ENCODE measurements at places on chromosomes 6 and 20.

DNA sequence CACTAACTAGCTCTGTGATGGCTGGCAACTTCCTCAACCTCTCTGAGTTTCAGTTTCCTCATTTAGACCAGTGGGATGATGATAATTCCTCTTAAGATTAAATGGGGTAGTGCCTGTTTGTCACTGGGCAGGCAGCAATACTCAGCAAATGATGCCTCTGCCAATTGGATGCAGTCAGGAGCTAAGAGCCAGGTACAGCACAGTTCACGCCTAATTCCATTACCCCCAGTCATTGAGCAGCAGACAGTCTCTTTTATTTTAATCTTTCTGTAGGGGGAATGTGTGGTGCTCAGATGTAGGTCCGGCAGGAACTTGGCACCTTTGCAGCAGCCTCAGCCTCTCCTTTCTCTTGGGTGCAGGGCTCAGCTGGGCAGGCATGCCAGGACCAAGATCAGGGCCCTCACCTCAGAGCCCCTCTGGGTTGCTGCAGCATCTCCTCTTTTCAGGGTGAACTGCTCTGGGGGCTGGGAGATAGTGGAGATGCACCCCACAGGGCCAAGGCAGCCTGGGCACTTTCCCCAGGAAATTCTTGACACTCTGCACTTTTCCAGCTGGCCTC, 243.8 kb downstream of the LRFN2 start:
- DNase-seq, result no peak

- no peak for DNase-seq
These were observed 105.5 kb upstream of the FERMT1 start for GRCh38 chr20:6228302-6228843.

- no peak for DNase-seq
These were observed 12.8 kb upstream of the SGK2 start for GRCh38 chr20:43545837-43546578.

GRCh38 chr6:35708585-35708984, 19.9 kb upstream of the FKBP5 start:
- DNase-seq, result no peak

GRCh38 chr6:43867996-43868395, 98.0 kb downstream of the VEGFA start:
- no peak for DNase-seq

GRCh38 chr6:91278416-91278815, 691.5 kb upstream of the MAP3K7 start:
- no peak for DNase-seq

- DNase-seq, result no peak
These were observed 359.0 kb downstream of the BCKDHB start for GRCh38 chr6:80465513-80465912.

- no peak for DNase-seq
These were observed 118.4 kb downstream of the ANKRD60 start for GRCh38 chr20:58109918-58110635.

- no peak for DNase-seq
These were observed 4.0 kb downstream of the HRH3 start for GRCh38 chr20:62215991-62216635.

DNA sequence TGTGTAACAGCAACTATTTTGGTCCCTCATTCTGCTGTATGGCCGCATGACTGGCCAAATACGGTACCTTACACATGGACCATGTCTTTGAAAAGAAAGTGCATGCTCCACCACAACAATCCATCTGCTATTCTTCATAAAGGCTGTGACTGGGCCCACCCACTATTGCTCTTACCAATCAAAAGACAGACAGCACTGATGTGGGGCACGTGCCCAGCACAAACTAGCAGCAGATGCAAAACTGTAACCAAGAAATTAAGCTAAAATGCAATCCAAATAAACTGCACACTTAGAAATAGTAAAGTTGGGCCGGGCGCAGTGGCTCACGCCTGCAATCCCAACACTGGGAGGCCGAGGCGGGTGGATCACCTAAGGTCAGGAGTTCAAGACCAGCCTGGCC, 20.5 kb downstream of the MDN1 start:
- DNase-seq, result no peak

DNA sequence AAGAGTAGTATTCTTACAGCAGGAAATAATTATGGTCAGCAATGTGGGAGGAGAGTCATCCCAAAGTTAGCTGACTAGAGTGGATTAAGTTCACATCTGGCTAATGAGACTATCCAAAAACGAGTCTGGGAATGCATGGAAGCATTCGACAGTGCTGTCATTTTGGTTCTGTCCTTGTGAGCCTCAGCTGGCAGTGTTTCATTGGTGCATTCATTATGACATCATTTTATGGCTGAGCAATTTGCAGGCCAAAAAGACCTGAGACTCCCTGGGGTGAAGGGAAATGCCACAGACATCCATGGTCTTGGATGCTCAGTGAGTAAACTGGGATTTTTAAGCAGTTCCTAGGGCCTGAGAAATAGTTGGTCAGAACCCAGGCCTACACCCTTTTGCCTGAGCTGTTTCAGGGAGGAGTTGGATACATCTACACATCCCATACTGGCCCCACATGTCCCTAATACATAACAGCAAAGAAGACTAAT, 196.4 kb upstream of the CCN2 start:
- DNase-seq, result no peak

DNA sequence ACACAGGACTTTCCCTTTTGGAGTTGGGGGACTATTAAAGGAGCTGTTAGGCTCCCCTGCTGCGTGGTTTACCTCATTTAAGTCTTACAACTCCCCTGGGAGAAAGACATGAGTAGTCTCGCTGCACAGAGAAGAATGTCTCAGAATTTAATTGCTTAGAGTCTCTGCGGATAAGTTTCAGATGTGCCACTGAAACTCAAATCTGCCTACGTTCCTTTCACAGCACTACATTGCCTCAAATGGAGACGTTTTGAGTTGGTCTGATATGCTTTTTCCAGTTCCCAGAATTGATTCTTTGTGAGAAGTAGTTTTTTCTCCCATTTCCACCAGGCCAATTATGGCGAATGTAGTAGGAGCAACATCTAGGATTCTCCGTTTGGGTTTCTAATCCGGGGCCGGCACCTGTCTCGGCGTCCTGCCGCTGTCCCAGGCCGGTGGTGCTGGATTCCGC, 532 bp upstream of the SLC35F1 start:
- DNase-seq, result no peak

GRCh38 chr6:38784506-38785235, 69.6 kb downstream of the DNAH8 start:
- DNase-seq, result no peak

GRCh38 chr6:40326714-40327421, 260.3 kb downstream of the LRFN2 start:
- no peak for DNase-seq

DNA sequence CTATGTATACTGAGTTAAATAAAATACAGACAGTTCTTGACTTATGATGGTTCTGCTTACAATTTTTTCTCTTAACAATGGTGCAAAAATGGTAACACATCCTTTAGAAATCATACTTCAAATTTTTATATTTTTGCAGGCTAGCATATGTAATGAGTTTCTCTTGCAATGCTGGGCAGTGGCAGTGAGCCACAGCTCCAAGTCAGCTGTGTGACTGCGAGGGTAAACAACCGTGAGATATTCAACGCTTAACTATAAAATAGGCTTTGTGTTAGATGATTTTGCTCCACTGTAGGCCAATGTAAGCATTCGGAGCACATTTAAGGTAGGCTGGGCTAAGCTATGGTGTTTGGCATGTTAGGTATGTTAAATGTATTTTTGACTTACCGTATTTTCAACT, 136.1 kb downstream of the PLCB4 start:
- DNase-seq, result no peak

DNA sequence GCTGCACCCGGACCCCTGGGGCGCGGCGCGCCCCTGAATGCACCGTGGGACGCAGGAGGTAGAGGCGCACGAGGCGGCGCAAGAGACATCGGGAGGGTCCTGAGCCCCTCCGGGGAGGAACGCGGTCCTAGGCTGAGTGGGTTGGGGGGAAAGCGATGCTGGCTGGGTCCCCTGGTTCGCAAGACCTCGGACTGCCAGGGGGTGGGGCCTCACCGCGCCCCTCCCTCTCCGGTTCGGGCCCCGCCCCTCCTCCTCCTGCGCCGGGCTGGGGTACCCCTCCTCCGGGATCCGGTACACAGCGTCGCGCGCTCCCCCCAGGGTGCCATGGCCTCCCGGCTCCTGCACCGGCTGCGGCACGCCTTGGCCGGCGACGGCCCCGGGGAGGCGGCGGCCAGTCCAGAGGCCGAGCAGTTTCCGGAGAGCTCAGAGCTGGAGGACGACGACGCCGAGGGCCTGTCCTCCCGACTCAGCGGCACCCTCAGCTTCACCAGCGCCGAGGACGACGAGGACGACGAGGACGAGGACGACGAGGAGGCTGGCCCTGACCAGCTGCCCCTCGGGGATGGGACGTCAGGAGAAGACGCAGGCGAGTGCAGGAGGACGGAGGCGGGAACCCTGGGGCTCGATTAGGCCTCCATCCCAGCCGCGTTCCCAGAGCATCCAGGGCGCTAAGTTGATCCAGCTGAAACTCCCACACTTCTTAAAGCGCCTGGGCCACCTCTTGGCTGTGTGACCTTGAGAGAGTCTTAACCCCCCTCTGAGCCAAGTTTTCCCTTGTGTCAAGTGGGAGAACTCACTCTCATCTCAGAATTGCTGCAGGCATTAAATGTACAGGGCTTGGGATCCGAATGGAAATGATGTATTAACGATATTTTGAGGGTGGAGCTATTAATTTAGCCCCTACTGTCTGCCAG, 541 bp downstream of the SNX21 start:
- peak; percentile 43 for DNase-seq

- DNase-seq, result no peak
These were observed 88.7 kb downstream of the GRM4 start for GRCh38 chr6:34057191-34057590.

DNA sequence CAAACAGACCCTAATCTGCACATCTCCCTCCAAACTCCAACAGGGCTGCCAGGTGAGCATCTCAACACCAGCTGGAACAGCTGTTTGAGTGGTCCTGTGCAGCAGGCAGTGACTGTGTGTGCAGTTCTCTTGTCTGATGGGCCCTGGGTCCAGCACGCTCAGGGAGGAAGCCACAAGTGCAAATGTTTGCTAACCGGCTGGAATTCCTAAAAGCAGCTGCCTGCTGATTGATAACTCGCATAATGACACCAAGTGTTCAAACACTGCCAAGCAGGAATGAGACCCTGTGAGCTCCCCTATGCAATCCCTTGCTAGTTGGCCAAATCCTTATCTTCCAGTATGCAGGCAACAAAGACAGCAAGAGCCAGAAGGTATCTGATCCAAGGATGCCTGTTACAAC, 650.6 kb downstream of the CBLN4 start:
- no peak for DNase-seq

GRCh38 chr20:46253391-46253790, 54.9 kb downstream of the CDH22 start:
- no peak for DNase-seq

All from stimulated activated CD4-positive, alpha-beta T cell treated with anti-CD3 and anti-CD28 coated beads, Interleukin-15, amount 100 ng/mL, for 1 hour (primary cell).